Stimulated activated CD8-positive, alpha-beta memory T cell treated with anti-CD3 and anti-CD28 coated beads, Interleukin-15, amount 100 ng/mL, for 1 hour (primary cell): ENCODE measurements at places on chromosomes 4 and X.

DNA sequence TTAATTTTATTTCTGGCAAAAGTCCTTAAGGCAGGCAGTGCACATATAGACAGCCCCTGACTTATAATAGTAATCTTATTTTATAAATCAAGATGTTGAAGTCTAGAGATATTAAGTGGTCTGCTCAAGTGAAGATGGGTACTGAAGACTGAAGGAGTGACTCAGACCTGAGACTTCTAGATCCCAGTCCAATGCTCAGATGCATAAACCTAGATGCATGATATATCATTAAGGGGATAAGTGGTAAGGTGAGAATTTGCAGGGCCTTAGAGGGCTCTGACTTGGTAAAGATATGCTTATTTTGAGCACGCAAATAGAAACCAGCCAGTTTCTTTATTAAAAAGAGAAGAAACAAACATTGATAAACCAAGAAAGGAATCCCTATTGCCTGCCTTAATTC, 42.9 kb downstream of the SLC9A7 start:
- no peak for DNase-seq

- no peak for DNase-seq
Observed at GRCh38 chr4:116328261-116328860, 757.0 kb downstream of the TRAM1L1 start.

- DNase-seq: no peak
Observed at GRCh38 chr4:33494150-33494549, 2750.2 kb downstream of the ARAP2 start.

GRCh38 chrX:132216806-132217202, 2.4 kb downstream of the RAP2C start:
- no peak for DNase-seq

DNA sequence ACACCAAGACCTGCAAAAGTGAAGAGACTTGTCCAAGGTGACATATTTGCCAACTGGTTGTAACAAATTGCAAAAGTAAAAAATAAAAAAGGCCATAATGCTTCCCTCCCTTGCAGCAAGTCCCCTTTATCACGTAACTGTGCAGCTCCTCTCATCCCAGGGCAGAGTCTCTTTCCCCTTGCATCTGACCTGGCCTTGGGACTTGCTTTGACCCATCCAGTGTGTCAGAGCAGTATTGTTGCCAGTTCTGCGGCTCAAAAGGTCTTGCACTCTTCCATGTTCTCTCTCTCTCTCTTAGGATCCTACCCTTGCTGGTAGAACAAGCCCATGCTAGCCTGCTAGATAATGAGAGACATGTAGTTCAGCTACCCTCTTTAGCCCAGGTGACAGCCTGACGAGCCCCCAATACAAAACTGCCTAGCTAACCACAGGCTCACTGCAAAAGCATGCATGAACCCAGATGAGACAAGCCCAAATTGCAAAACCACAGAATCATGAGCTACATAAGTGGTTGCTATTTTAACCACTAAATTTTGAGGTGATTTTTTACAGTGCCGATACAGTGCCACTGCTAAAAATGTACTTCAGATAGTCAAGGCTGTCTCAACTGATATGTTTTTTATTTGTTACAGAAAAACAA, 289.5 kb upstream of the PPARGC1A start:
- DNase-seq: no peak

- no peak for DNase-seq
Observed at GRCh38 chr4:4200624-4201023, 26.1 kb downstream of the OTOP1 start.

DNA sequence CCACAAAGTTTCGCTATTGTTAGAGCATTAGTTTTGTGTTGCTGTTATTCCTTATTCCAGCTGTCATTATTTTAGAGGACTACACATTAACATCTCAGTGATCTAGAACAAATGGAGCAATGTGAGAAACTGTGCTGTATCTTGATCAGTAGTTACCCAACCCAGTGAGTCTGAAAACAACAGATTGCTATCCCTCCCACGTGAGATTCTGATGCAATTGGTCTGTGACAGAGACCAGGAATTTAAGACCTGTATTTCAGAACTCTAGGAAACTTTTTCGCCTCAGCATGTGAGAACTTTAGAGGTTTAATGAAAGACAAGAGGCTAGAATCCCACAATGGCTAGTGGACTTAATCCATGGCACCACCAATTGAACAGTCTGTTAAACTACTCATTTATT, 35.7 kb upstream of the CDS1 start:
- no peak for DNase-seq

- no peak for DNase-seq
Observed at GRCh38 chrX:6694977-6695376, 160.1 kb upstream of the VCX3A start.

DNA sequence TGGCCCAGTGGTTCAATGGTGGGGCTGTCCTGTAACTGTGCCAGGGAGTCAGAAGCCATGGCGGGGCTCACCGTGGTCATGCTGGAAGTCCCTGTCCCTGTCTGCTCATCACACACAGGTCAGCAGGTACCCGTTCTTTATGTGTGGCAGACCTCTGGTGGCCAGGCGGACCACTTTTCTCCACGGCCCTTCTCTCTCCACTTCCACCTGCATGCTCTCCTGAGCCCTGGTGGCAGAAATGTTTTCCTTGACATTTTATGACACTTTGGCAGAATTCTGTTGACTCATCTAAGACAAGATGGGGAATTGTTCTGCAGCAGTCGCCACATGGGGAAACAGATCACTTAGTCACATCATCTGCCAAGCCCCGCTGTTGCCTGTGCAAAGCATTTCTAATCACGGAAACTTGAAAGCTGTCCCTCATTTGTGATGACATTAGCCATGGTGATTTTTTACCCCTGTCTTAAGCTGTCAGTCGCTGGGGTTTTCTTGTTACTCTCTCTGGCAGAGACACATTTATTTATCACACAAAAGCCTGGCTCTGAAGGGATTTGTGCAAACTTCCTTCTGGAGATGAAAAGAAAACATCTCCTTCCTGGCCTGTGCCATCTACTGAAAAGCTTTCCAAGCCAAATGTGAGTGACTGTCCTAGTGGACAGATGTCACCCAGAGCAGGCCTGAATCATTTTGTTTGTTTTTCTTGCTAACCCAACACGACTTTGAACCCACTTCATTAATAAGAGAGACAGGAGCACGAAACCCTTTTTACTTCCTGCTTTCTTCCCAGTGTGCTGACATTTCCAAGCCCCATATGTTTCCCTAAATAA, 38.8 kb upstream of the STIM2 start:
- DNase-seq: no peak

DNA sequence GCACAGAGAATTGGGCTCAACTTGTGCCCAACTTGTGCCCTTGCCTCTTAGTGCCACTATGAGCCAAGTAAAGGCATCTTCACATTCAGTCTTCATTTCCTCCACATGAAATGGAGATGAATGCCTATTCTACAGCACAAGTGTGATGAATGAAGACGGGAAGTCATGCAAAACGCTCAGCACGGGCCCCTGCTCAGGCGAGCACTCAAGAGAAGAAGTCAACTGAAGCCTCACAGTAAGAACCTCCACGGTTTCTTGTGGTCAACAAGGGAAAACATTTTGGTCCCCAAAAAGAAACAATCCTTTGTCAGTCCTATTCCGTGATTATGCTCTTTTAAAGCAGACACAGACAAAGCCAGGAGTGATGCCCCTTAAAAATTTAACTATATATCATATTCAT, 87.0 kb downstream of the IRF2 start:
- DNase-seq: no peak

DNA sequence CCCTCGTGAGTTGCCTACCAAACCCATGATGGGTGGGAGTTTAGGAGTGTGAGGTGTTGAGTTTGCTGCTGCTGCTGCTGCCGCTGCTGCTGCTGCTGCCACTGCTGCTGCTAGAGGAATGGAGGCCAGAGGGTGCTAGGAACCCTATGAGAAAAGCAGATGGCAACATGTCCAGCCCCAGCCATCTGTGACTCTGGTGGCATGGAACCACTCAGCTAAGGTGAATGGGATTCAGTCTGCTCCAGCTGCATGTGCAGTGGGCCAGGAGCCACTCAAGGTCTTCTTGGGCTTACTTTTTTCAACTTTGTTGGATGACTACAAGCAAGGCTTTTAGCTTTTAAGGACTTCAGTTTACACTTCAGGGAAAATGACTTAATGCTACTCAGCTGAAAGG, 103.8 kb downstream of the RTL5 start:
- no peak for DNase-seq

DNA sequence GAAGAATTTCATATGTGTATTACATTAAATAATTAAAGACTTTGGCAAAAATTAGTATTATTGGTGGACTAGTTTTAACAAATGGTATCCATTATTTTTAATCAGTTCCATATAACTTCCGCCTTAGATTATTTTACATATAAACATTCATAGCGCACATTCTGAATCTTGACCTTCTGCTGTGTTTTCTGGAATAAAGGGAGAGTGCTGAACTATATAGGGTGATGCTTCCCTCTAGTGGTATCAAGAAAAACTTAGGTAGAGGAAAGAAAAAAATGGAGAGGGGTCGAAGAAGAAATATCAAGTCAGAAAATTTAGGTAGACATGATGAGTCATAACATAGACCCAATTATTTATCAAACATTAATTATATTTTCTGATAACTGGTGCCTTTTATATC, 155.6 kb upstream of the PACRGL start:
- no peak for DNase-seq

- no peak for DNase-seq
Observed at GRCh38 chrX:149638860-149639259, 7.3 kb upstream of the TMEM185A start.

DNA sequence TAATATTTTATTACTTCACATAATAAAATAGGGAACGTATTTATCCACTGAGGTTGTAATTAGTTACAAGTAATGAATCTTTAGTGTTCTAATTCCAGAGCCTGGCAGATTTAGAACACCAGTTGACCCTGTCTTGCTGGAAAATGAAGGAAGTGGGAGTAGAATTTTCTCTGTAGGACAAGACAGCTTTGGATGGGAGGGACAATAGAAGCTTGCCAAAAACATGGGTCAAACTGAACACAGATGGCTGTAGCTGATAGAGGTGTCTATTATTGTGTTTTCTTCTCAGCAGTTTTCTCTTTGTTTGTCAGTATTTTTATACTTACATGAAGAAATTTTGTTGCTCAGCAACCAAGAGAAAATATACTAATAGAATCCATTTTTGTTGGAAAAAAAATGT, 20.2 kb downstream of the FAT4 start:
- no peak for DNase-seq

DNA sequence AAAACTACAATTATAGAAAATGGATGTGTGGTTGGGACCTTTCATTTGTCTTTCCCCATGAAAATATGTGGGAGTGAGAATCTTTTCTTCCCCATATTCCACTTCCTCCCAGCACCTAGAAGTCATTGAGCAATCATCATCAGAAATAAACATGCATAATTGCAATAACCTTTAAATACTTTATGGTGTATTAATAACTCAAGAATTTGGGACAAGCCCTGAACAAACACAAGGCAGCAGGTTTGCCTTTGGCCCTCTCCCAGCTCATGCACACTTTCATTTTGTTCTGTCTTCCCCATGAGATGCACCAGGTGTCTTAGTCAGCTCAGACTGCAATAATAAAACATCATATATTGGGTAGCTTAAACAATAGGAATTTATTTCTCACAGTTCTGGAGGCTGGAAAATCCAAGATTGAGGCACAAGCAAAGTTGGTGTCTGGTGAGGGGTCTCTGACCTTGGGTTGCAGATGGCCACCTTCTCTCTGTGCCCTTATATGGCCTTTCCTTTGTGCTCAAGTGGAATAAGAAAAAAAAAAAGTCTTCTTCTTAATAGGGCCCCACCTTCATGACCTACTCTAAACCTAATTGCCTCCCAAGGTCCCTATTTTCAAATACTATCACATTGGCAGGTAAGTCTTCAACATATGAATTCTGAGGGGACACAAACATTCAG, 34.7 kb upstream of the TMEM184C start:
- DNase-seq: no peak
